ENCODE measurements at places on chromosomes 11 and 22.

DNA sequence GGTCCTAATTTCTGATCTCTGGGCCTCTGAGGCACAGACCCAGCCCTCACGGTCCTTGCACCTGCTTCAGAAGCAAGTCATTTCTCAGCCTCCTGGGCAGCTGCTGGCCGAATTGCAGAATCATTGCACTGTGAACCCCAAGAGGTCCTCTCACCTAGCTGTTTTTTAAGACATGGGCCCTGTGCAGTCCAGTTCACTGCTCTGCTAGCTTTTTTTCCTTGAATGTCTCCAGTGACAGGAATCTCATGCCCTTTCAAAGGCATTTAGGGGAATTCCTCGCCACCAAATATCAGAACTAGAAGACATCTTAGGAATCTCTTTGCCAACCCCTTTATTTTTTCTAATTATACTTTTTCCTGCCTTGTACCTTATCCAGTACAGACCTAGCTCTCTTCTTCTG lies 35.6 kb upstream of the TP53I11 start:
- DNase-seq, result no peak

- DNase-seq, result no peak
Observed at GRCh38 chr11:64850979-64851567, 6.6 kb upstream of the CDC42BPG start.

DNA sequence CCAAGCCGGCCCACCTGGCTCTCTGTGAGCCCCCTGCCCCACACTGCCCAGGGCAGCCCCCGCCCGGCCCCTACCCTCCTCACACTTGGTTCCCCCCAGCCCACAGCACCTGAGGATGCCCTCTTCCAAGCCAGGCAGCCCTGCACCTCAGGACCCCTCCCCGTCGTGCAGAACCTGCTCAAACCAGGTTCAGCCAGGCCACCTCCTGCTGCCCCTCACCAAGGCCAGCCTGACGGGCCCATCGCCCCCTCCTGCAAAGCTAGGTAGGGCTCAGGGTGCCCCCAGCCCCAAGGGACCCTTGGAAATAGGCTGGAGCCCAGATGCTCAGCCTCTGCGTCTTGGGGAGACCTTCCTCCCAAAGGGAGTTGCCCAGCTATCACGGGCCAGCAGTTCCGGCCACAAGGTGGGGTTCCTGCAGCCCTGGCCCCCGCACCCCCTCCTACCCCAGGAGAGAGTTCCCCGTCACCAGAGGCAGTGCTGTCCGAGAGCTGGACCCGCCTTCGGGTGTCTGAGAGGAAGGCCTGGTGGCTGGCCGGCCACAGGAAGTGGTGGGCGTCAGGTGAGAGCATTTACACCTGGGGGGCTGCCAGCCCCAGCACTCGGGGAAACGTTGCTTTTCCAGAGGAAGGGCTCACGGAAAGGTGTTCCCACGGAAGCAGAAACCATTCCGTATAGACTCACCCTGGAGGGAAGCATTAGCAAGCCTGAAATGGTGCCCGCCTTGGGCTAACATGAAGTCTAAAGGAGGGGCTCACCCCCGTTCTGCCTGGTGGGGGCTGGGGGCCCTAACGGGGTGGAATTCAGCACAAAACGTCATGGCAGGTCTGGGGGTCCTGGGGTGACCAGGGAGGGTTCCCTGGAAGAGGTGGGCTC lies 3.2 kb upstream of the SYT8 start:
- no peak for DNase-seq

GRCh38 chr11:61851113-61851899 lies 23.2 kb downstream of the FADS2 start:
- DNase-seq, result no peak

DNA sequence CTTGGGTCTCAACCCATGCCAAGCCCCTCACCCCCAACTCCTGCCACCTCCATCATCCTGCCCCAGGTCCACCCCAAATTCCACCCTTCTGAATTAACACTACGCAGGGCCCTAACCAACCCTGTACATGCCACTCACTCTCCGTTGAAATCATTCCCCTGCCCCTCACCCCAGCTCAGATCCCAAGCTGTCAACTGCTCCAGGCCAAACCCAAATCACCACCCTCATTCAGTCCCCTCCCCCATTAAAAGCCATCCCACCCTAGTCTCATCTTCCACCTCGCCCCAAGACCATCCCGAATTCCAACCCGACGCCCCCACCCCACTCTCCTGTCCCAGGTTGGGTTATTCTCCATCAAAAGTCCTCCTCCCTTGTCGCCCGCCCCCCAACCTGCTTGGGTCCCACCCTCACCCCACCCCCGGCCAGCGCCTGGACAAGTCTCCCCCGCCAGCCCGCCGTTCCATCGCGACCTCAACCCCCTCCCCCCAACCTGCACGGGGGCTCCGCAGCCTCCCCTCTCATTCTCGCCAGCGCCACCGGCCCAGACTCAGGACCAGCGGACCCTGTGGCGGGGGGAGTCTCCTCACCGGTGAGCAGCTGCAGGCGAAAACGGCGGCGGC lies 466 bp downstream of the FAM168A start:
- DNase-seq, result no peak

DNA sequence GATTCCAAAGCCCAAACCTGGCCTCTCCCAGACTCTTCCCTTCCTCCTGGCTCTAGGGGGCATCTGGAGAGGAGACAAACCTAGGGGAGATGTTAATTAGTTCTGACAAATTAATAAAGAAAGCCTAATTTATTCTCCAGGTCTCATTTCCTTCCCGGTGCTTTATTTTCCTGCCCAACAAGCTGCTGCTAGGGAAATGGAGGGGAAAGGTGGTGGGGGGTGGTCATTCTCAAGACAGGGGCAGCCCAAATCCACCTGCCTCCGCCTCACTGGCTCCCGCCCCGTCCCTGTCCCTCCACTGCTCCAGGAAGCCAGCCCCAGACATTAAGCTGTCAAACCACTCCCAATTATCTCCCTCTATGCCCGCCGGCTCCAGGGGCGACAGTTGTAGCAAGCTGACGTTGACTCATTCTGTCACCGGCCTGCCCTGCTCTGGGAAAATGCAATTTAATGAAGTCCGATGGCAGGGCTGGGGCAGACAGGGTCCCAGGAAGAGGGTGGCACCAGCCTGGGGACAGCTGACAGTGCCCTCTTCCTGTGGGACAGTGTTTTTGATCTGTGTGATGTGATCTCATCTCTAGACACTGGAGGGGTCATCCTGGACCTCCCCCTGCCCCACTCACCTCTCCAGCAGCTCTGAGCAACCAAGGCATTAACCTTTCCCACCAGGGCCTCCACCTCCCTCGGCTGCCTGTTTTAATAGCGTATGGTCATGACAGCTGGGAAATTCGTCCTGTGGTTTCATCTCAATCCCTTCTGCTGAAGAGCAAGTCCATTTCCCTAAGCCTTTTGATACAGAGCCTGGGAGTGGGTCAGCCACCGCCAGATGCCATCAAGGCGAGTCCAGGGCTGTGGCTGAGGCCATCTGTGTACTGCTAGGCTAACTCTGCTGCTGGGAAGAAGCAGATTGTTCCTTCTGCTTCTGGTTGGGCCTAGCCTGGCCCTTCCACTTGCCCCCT lies 27.1 kb downstream of the NECTIN1 start:
- no peak for DNase-seq

DNA sequence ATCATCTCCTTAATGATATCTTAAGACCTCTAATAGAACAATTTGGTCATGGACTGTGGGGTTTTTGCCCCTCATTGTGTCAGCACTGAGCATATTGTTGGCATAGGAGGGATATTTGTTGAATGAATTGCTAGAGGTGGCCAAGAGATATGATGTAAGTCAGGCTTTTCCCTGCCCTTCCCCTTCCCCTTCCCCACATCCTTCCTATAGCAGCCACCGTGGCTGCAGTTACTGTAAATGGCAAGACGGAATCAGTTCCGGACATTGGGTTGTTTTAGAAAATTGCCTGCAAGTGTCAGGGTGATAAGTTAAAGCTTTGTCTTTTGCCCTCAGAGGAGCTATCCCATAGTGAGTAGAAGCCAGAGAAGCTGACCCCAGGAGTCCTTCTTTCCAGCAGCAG lies 23.0 kb downstream of the LIMK2 start:
- no peak for DNase-seq
